ENCODE measurements at places on chromosomes 2 and 18. TPM values are rescaled to one million over a fixed set of nuclear protein-coding genes. Genes with fewer than 3 reads are reported as not detected.

Gene WDR43
- total RNA-seq = 85.8 TPM

Gene IL1B
- 0.26 TPM for total RNA-seq

Gene STK36
- 9.9 TPM for total RNA-seq

Gene CD8A
- total RNA-seq = 0.32 TPM

Gene IL36B
- not detected for total RNA-seq

Gene FOXD4L1
- total RNA-seq = 0.31 TPM

Gene HOXD13
- total RNA-seq = 0.15 TPM

Gene DPP4
- 1.1 TPM for total RNA-seq

Gene ARMC9
- total RNA-seq = 16.7 TPM

Gene TTL
- total RNA-seq = 41.0 TPM

Gene MEIS1
- total RNA-seq = 2.2 TPM

All from A549 treated with Hydrocortisone at 1 μM for 4 hours (cell line).